Stimulated activated CD4-positive, alpha-beta T cell treated with anti-CD3 and anti-CD28 coated beads, TNF-alpha, amount 100 ng/mL, for 1 hour (primary cell): ENCODE measurements at places on chromosomes 7 and 10.

DNA sequence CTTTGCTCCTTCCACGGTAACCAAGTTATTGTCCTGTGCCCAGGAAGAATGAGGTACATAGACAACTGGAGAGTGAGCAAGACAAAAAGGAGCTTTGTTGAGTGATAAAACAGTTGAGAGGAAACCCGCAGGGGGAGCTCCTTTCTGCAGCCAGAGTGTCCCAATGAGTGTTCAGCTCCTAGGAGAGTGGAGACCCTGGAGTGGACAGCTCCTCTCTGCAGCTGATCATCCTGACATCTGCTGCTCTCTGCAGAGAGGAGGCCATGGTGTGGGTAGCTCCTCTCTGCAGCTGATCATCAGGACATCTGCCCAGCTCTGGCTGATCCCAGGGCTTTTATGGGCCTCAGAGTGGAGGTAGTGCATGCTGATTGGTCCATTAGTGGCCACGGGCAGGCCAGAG lies 53.4 kb upstream of the PCDH15 start:
- no peak for DNase-seq

- DNase-seq: no peak
These were observed 115.6 kb upstream of the FAM133B start for GRCh38 chr7:92705831-92706230.

DNA sequence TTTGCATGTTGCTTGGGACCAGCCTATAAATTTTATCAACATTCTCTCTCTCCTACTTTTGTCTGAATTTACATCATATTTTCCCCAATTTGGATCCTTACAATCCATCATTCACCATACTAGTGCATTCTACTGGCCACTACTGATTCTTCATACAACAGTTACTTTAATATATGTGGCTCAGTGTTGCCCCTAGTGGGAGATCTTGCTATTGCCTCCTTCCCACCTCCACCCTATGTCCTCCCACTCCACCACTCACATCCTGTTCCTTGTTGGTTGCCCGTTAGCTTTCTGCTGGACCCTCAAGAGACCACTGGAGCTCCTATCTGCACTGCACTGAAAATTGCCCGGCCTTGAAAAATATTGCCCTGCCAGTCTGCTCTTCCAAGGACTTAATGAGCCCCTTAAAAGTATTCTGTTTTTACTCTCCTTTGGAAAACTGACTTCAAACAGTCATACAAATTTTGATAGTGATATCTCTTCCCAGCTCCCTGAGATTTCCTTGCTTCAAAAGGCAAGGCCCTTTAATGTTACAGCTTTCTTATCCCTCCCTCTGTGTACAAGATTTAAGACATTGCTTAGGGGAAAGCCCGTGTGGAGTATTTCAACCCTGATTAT lies 243.2 kb upstream of the TMEM229A start:
- no peak for DNase-seq

DNA sequence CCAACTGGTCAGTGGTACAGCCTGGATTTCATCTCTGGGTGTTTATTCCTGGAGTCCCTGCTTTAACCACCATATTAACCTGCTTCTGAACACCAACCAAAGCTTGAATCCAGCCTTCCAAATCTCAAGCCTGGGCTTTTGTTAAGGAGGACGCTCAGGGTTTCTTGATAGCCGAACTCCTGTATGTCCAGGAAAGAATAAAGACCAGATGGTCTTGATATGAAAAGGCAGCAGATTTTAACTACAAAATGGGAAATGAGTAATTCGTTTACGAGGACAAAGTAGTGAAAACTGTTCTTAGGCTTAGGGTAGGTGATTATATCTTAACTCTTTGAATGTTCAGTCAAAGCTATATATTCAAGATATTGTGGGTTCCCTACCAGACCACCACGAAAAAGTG lies 129.1 kb upstream of the INSYN2A start:
- no peak for DNase-seq

- DNase-seq: no peak
These were observed 9.5 kb upstream of the LMTK2 start for GRCh38 chr7:98097042-98097645.

GRCh38 chr7:113562801-113563200 lies 356.0 kb downstream of the PPP1R3A start:
- no peak for DNase-seq

DNA sequence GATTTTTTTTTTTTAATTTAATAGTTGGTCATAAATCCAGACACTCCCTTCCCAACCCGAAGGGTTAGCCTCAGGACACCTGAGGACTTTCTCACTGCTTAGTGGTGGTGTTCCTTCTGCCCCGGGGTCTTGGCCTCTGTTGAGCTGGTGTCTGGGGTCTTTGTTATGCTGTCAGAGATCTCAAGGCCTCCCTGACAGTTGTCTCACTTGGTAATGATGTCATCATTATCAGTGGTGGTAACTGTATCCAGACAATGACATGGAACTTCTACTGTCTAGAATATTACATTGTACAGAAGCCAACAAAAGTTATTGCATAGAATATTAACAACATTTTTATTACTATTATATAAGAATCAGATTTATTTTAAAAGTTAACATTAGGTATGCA lies 32.9 kb downstream of the PPP2R2D start:
- no peak for DNase-seq

DNA sequence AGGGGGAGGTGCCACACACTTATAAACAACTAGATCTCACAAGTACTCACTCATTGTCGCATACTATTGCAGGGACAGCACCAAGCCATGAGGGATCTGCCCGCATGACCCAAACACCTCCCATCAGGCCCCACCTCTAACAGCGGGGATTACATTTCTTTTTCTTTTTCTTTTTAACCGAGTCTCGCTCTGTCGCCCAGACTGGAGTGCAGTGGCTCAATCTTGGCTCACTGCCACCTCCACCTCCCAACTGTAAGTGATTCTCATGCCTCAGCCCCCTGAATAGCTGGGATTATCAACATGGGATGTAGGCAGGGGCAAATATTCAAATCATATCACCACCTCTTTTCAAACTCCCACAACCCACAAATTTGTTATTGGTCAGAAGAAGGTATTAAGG lies 76.7 kb downstream of the SKAP2 start:
- DNase-seq: no peak

- no peak for DNase-seq
These were observed 86.7 kb downstream of the VWDE start for GRCh38 chr7:12316925-12317324.

DNA sequence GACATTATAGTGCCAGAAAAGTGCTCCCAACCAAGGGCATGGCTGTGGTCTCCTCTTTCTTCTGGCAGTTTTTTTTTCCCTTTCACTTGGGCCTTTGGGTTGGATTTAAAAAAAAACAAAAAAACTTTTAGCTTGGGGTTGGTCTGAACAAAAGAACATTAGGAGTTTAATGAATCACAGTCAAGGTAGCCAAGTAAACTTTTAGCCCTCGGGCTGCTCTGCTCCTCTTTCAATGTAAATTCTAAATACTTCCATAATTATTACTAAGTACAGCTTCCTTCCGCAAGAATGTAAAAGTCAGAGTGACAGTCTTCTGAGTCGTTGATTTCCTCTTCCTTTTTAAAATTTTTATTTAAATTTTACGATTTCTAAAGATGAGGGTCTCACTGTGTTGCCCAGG lies 79.2 kb downstream of the NRF1 start:
- DNase-seq: no peak

GRCh38 chr7:2802504-2803341 lies 41.4 kb downstream of the GNA12 start:
- DNase-seq: no peak

DNA sequence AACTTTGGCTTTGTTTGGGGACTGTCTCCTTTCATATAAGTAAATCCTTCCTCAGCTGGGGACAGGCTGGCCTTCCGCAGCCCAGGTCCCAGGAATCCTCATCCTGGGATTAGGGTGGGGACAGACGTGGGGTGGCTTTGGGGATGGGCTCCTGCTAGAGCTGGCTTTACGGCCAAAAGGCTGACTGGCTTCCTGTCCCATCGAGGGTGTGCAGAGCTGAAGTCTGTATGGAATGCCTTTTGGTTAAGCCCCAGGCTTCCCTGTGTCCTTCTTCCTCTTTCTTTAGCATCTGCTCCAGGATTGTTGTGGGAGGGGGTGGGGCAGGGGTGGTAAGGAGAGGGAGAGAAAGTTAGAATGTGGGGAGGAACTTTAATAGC lies 59.4 kb upstream of the AQP1 start:
- no peak for DNase-seq

- DNase-seq: no peak
These were observed 415.3 kb upstream of the PRKCQ start for GRCh38 chr10:6995341-6995740.

DNA sequence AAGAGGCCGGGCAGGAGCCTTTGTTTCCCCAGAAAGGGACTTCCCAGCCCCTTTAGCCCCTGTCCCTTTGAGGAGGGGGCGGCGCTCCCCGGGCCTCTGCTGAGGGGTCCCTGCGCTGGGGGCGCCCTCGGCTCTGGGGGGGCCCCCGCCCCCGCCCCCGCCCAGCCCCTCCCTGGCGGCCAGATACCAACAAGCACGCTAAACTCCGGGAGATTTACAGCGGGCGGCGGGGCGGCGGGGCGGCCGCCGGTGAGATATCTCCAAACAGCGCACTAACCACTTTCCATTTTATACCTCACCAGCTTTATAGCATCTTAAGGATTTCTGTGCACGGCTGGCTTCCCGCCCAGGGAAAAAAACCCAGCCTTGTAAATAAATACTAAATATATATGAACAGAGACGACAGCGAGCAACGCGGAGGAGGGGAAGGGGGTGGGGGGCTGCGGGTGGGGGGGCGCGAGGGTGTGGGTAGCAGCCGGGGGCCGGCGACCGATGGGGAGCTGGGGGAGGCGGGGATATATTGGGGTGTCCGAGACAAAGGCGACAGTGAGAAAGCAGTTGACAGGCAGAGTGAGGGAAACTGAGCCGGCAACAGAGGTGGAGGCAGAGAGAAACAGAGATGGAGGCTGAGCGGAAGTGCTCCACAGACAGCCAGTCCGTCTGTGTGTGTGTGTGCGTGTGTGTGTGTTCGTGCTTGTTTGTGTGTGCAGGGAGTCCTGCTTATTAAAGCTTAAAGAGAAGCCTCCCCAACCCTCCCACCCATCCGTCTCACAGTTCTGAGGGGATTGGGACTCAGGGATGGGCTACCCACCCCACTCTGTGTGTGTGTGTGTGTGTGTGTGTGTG lies 85.8 kb downstream of the HIF1AN start:
- peak; percentile 10 for DNase-seq
